ENCODE measurements at places on chromosomes 12 and 14.

GRCh38 chr12:62717643-62718042 is 217.3 kb downstream of the PPM1H start:
- no peak for DNase-seq

DNA sequence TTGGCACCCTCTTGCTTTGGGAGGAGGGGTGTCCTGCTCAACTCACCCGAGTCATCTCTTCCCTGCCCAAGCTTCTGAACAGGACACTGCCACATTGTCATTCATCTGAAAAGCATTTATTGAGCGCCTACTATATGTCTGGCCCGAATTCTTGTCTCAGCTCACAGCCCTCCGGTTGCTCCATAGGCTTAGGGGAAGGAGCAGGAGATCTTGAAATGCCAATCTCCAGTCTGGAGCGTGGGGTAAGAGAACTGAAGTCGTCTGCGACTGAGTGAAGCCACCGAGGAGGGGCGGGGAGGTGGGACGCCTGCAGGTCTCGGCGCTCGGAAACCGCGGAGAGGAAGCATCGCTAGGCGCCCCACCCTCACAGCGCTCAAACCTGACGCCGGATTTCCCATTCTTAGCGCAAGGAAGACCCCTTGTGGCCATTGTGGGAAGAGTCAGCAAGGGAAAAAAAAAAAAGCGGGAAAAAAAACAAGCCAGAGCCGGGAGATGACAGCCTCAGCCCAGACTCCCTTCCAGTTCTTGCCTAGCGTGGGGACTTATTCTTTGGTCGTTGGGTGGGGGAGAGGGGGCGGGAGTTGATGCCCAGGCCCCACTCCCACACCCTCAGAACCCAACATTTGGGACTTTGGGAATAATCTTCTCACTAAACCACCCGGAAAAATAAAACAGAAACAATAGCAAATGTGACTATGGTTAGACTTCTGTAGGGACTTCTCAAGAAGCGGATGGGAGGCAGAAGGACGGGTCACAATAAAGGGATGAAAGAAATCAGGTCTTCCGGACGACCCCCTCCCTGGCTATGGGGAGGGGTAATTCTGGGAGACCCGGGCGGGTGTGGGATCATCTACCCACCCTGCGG is 28.2 kb upstream of the SMUG1 start:
- peak; percentile 40 for DNase-seq

DNA sequence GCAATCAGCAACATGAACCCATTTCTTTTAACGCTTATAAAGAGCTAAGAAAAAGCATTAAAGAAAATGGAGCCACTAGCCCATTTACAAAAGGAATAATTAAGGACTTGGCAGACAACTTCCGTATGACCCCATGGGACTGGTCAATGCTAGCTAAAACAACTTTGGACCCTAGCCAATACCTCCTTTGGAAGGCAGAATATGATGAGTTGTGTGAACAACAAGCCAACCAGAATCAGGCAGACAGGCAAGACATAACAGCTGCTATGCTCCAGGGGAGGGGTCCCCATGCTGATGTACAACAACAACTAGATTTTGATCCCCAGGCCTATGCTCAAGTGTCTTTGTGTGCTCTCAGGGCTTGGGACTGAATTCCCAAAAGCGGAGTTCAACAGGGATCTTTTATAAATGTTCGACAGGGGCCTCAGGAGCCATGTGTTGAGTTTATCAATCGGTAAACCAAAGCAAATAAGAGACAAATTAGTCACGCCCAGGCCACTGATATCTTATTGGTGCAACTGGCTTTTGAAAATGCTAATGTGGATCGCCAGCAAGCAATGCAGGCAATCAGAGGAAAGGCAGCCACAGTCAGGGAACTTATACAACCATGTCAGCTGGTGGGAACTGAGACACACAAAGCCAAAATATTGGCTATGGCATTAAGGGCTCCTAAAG is 254.4 kb upstream of the DIO2 start:
- DNase-seq: no peak

DNA sequence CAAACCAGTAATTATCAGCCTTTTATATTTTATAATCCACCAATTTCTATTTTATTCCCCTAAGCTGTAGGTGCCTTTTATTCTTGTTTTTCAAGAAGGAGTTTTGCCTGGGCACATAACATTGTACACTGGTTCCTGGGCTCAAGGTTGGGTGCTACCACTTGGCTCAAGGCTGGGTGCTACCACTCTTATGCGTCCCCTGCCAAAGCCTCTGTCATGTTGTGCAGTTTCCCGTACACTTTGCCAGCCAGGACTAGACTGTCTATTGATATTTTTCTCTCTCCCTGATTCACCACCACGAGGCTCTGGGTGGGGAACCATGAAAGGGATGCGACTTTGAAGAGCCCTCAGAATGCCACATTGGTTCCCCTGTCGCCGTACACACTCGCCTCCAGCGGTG is 52.5 kb upstream of the VASH1 start:
- DNase-seq: no peak

GRCh38 chr14:23167116-23167847 is 16.2 kb downstream of the SLC7A8 start:
- DNase-seq: no peak

DNA sequence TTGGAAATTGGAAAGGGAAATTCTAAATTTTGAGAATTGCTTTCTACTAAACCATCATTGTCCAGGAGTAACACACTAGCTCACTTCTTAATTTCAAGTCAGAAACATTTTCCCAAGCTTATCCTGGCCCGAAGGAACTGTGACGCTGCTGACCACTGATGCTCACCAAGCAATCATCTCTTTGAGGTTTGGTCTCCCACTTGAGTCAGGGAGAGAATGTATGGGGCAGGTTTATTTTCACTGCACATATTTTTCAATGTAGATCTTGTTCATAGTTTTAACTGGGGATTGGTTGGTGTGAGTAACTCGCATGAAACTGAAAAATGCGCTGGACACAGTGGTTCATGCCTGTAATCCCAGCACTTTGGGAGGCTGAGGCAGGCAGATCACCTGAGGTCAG is 12.9 kb upstream of the RNASE10 start:
- DNase-seq: no peak

- no peak for DNase-seq
These were observed 20.0 kb upstream of the DNAH10 start for GRCh38 chr12:123741937-123742572.

DNA sequence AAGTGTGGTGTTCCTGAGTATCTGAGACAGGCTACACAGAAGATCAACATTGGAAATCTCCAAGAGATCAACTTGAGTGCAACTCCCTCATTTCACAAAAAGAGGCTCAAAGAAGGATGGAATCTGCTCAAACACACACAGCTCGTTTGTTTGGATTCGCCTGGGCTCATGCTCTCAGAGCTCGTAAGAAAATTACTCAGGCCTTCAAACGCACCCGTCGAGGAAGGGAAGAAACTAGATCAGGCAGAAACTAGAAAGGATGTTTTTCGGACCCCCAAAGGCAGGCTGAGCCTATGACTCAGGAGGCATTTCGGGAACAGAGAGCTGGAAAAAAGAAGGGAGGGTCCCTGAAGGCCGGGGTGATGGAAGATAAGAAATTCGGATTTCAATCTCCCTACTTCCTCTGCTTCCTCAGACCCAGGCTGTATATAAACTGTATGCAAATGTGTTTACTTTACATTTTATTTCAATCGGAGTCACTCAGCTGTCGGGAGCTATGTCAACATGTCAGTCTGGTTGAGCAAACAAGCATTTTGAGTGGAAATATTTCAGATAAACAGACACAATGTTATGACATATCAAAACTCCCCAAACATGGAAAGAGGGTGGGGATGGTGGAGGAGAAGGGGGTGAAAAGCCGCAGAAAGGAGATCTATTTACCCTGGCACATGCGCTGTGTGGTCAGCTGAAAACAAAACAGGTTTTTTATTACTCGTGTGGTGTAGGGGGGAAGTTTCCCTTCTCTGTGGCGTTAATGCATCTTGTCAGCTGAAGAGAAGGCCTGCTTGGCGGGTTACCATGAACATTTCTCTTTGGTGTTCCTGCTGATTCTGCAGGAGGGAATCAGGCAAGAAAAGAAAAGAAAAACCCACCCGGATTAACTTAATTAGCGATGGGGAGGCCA is 129.1 kb upstream of the TBX3 start:
- no peak for DNase-seq

Measured in DMS 273 treated with DMSO at 0.1 percent for 48 hours (cell line).